Left lung (tissue), 14 donors: ENCODE measurements at places on chromosomes 5 and 9. TPM values are rescaled to one million over a fixed set of nuclear protein-coding genes. Genes with fewer than 3 reads are reported as not detected.

The SLC34A1 gene
- not detected for total RNA-seq

The MYOZ3 gene
- total RNA-seq: 3.1 TPM

The LRRC19 gene
- not detected for total RNA-seq

The DBN1 gene
- 43.2 TPM for total RNA-seq

The EFNA5 gene
- total RNA-seq: 8.8 TPM

The SLC36A1 gene
- total RNA-seq: 34.5 TPM

- DNase-seq: peak; percentile 57
Observed at GRCh38 chr5:92309336-92309991, 926.3 kb upstream of the ARRDC3 start.

GRCh38 chr9:36441966-36442365, 41.9 kb upstream of the RNF38 start:
- no peak for DNase-seq

- no peak for DNase-seq
Observed at GRCh38 chr9:111151537-111151936, 113.3 kb upstream of the LPAR1 start.

- no peak for DNase-seq
Observed at GRCh38 chr5:173495225-173495904, 121.1 kb downstream of the BOD1 start.

DNA sequence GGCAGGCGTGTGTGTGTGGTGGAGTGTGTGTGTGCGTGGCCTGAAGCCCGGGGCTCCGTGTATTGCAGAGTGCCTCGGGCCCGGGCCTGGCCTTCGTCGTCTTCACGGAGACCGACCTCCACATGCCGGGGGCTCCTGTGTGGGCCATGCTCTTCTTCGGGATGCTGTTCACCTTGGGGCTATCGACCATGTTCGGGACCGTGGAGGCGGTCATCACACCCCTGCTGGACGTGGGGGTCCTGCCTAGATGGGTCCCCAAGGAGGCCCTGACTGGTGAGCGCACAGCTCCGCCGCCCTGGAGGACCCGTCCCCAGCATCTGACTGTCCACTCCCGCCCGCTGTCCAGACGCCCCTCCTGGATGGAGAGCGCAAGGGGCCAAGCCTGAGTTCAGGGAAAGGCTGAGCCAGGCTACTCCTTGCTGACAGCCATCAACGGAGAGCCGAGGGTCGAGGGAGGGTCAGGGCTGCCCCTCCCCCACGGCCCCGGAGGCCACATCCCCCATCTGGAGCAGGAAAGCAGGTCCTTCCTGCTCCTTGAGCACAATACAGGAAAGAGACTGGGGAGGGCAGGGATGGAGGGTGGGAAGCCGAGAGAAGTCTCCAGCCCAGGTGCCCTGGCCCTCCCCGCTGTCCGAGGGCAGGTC, 18.4 kb downstream of the SLC6A18 start:
- DNase-seq: no peak

DNA sequence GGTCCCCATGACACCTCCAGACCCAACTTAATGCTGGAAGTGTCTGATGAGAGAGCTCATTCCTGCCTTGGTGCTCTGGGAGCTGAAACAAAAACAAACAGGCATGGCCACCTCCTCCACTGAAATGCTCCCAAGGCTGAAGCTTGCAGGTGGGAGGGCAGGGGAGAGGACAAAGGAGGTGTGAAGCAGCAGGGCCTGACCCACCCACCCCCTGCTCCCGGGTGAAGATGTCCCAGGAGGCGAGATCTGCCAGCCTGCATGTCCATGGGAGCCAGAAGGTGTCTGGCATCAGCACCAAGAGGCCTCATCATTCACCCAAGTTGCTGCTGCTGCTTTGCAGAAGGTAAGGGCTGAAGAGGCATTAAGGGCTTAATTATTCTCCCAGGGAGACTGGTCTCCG, 4.2 kb upstream of the CCIN start:
- no peak for DNase-seq

DNA sequence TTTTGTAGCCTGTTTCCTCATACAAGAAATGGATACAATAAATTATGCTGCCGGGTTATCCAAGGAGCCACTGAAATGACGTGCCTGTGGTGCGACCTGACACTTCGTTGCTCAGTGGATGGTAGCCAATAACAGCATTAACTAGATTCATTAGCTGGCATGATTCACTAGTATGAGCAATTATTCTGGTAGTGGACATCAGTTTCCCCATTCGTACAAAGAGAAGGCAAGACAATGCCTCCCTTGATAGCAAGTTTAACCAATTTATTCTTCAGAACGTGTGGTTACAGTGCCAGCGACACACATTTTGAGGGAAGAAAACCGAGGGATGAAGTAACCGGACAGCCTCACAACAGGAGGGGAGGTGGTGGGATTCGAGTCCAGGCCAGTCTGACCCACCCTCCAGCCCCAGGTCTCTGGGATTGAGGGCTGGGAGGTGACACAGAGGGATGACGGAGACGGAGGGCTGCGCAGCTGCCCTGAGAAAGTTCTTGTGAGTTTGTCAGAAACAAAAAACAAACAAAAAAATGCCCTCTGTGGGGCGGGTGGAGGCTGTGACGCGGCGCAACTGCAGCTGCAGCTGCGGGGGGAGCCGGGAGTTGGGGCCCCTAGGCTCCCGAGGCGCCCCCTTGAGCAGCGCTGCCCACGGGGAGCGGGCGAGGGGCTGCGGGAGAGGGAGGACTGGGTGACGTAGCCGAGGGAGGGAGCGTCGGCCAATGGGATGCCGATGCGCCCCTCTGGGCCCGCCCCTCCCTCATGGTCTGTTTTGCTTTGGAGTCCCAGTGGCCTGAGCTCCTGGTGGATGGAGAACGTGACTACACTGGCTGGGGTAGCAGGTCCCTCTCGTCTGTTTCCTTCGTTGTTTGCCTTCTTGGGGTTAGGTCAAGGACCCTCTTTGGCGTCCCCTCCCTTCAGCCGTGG, 10.9 kb downstream of the LHX2 start:
- DNase-seq: no peak

DNA sequence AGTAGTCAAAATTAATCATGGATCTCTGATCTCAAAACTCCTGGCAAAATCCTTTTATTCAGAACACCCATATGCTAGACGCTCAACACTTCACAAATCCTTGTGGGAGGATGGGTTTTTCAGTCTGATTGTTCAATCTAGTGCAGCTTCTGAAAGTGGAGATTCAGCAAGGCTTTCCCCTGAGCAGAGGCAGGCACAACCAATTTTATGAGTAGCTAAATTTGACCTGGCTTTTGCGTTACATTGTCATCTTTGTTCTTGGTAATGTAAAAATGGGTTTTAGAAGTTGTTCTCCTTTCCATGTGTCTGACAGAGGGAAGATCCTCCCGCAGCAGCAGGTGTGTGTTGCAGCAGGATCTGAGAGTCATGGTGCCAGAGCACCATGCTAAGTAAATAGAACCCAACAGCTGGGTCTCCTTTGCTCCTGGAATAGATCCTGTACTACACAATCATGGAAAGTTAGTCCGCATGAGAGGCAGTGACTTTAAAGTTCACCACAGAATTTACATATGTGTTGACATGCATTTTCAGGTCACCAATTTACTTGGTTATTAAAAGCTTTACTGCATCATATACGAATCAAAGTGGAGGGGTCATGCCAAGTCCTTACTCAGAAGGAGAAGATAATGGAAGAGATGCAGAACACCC, 70.1 kb upstream of the MEF2C start:
- DNase-seq: no peak

- DNase-seq: no peak
Observed at GRCh38 chr9:14584571-14584970, 108.7 kb downstream of the ZDHHC21 start.

DNA sequence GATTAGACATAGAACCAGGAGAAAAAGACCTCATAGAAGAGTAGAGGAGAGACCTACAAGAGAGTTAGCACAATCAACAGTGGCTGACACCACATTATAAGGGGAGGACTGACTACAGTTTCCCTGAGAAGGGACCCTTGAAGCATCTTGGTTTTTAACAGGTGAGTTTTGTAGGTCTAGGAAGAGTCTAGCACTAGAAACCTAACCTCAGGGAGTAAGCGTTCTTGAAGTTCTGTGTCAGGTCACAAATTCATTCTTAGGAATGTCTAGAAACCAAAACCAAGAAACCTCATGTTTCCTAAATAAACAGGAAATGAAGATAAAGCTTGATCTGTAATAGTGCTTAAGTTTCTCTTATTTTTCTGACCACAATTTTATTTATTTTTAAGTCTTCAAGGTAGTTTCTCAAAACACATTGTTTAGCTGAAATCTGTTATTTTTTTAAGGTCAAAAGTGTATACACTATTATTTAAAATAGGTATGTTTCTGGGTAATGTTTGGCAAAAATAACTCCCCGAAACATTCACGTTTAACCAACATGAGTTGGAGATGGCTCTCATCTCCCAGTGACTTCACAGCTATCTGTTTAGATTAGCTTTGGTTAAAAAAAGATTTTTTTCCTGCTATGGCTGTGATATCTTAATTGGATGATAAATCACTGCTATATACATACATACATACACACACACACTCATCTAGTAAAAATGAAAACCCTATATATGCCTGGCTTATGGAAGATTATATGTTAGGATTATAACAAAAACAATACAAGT, 37.1 kb downstream of the MAP3K1 start:
- DNase-seq: no peak

DNA sequence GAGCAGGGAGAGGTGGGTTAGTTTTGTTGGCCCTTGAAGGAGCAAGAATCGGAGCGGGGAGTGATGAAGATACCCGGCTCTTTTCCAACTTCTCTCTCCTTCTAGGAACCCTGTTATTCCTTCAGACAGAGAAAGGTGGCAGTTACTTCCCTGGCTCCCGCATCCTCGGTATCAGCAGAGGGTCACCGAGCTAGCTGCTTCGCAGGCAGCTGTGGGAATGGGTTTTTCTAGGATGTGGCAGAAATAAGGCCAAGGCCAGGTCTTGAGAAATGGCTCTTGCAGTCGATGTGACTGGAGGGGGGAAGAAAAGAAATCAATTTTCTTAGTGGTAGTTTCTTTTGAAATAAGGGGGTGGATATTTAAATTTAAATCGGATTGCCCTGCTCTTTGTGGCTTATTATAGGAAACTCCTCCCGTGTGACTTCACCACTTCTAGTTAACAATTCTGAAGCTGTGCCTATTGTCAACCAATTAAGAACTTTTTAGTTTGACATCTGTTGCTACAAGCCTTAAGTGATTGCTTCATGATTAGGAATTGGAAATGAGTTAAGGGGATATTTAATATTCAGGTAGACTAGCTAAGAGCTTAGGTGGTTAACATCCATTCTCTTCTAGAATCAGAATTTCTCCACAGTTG, 1.4 kb downstream of the SAP30L start:
- no peak for DNase-seq

GRCh38 chr5:36535378-36535777, 71.0 kb upstream of the SLC1A3 start:
- no peak for DNase-seq

DNA sequence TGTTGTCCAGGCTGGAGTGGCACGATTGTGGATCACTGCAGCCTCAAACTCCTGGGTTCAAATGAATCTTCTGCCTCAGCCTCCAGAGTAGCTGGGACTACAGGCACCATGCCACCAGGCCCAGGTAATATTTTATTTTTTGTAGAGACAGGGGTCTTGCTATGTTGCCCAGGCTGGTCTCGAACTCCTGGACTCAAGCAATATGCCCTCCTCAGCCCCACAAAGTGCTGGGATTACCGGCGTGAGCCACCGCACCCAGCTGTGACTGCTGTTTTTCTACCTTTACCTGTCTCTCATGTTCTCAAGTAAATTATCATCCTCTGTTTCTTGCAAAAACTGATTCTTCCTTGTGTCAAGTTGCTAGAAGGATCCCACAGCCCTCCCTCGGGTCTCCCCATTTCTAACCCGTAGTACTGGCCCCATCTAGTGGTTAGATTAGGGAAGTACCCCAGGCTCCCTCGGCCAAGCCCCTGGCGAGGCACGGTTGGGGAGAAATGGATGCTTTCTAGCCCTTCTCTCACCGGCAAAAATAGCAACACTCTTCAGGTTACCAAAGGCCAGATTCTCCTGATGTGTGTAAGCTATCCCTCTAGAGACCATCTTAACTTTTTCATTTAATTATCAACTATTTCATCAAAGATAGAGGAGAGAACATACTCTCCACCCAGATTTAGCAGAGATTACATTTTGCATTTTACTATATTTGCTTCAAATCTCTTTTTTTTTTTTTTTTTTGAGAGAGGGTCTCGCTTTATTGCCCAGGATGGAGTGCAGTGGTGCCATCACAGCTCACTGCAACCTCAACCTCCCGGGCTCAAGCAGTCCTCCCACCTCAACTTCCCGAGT, 19.2 kb upstream of the TOR1B start:
- peak; percentile 56 for DNase-seq

DNA sequence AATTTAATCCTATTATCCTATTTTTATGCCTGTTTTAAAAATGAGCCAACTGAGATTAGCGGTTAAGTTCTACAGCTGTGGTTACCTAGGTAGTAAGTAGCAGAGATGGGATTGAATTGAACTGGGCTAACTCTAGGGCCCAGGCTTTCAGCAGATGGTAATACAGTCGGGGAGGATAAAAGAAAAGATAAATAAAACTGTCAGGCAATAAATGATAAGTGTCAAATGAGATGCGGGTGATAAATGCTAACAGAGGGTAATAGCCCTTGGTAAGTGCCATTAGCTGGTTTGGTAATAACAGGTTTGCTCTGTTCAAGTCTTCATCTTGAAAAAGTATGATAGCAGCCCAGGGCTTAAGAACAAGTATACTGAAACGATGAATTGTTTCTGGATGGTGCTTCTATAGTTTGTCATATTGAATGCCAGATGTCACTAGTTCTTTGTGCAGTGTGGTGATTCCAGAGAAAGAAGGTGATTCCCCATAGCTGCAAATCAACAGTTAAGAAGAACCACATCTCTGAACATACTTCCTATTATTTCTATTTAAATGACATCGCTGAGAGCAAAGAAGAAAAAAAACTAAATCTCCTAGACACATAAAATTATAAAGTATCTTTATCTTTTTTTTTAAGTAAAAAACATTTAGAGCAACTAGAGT, 360.8 kb upstream of the PANK3 start:
- DNase-seq: no peak

DNA sequence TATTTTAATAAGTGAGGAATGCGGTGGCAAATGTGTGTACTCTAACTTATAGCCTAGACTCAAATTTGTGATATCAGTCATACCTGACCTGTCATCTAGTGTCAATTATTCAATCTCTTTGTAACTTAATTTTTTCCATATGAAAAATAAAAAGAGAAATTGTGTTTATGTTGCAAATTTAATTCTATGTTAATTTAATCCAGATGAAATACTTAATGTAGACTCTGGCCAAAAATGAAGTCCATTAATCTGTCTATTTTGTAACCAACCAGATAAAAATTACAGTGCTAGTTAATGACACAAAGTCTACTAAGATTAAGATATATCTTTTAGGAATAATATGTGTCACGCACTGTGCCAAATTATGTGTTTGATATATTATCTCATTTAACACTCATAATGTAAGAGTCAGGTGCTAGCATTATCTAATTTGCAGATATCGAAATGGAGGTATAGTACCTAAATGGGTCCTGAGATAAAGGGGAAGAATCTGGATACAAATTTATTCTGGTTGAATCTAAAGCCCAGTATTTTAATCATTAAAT, 712.1 kb downstream of the KCTD16 start:
- DNase-seq: no peak
